ENCODE measurements at places on chromosomes 3 and 15. TPM values are rescaled to one million over a fixed set of nuclear protein-coding genes. Genes with fewer than 3 reads are reported as not detected.

- no peak for DNase-seq
Measured at GRCh38 chr3:141491929-141492328, 5.1 kb downstream of the RASA2 start.

DNA sequence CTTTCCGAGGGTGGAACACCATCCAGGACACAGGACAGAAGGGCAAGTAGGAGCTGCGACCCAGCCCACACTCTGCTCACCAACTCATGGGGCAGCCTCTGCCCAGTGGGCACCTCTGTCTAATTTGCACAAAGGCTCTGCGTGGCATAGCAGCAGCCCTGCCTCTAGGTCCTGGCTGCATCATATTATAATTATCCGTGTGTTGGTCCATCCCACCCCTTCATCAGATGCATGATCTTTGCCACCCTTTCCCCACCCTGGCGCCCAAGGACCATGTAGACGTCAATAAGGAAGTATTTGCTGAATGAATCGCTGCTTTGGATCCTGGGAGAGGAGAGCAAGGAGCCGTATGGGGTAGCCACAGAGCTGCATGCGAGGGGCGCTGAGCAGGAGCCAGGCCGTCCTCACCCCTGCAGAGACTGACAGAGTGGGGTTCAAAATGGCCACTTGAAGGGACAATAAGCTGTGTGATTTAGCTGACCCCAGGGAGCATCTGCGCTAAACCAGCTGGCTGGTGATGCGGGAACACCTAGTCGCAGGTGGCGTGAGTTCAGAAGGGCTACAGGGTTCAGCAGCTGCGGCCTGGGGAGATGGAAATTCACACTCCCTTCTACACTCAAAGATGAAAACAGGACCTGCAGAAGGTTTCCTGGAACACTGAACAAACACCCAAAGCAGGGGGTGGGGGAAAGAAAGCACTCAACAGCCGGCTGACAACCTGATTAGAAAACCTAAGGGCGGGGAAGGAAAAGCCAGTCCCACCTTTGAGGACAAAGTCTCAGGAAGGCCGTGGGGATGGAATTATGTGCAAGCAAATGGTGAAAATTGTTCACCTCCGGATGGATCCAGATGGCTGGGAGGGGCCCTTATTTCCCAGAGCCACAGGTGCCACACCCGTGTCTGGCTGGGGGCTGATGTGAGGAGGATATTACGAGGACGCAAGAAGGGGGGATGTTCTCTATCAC is 6.4 kb downstream of the MGLL start:
- DNase-seq, result peak; percentile 90

DNA sequence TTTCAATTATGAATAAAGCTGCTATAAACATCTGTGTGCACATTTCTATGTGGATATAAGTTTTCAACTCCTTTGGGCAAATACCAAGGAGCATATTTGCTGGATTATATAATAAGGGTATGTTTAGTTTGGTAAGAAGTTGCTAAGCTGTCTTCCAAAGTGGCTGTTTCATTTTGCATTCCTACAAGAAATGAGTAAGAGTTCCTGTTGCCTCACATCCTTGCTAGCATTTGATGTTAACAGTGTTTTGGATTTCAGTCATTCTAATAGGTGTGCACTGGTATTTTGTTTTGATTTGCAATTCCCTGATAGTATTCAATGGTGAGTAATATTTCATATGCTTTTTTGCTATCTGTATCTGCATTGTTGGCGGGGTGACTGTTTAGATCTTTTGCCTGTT is 120.7 kb upstream of the MDFIC2 start:
- no peak for DNase-seq

The SPINK8 gene
- not detected for total RNA-seq

The SENP7 gene
- total RNA-seq, result 10.1 TPM

The FAM43A gene
- 29.1 TPM for total RNA-seq

The KLF15 gene
- 1.6 TPM for total RNA-seq

The RTP3 gene
- not detected for total RNA-seq

The INSYN1 gene
- 0.82 TPM for total RNA-seq

The CCDC54 gene
- not detected for total RNA-seq

The CPNE9 gene
- not detected for total RNA-seq

The ARHGEF26 gene
- 3.3 TPM for total RNA-seq

The XCR1 gene
- not detected for total RNA-seq
